ENCODE measurements at places on chromosomes 6 and 20.
A peak's percentile ranks its signal among the peaks of the same experiment; 100 is the strongest.

GRCh38 chr6:165941249-165941775 lies 226.3 kb downstream of the TBXT start:
- DNase-seq, result no peak

- DNase-seq, result peak; percentile 9
These were observed 1.3 kb downstream of the EPB41L2 start for GRCh38 chr6:131061751-131062119.

GRCh38 chr6:15443119-15443830 lies 197.4 kb downstream of the JARID2 start:
- peak; percentile 80 for DNase-seq

DNA sequence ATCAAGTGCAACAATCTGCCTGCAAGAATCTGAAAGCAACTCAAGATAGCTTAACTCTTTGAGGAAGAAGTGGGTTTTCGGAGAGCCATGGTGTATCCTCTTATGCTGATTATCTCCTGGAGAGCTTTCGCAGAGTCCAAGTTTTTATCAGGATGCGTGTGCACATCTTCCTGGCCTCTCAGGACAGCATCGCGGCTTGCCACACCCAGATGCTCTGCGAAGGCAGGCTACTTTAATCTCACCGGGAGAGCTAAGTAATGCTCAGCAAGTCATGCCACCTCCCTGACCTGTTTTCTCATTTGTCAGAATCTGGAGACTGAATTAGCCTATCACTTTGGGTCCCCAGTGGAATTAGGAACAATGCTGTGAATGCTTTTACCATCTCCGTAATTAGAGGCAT lies 52.9 kb downstream of the TTI1 start:
- no peak for DNase-seq

DNA sequence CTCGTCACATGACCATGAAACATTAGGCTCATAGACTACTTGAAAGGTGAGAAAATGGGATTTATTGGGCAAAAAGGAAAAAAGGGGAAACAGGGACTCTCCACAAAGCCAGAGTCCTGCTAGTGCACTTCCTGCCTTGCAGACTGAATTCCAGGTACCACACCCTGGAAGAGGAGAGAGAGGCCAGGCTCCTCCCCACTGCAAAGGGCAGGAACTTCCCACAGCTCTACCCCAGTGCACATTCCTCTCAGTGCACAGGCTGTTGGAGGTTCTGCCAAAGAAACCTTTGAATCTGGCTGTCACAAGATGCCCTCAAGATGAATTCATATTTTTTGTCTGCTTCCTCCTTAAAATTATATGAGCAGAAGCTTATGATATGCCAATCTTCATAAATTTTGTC lies 920.4 kb upstream of the GJE1 start:
- peak; percentile 59 for DNase-seq

- no peak for DNase-seq
These were observed 17.7 kb upstream of the MCM9 start for GRCh38 chr6:118952683-118953082.

DNA sequence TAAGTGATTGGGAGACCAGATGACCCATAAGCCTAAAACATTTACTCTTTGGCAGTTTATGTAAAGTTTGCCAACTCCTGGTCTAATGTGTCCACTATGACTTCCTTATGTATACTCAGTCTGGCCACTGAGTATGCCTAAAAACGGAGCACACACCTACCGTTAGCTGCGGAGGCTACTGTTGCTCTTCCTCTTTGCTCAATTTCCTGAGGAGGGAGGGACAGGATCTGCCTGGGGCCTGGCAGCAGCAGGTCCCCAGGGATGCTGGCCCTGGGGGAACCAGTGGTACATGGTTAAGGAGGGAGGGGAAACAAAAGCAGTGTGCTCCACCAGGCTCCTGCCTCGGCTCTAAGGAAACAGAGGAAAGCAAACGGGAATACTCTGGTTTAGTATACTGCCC lies 113.5 kb downstream of the CDYL start:
- DNase-seq, result no peak

- DNase-seq, result peak; percentile 20
These were observed 43.6 kb downstream of the ZDHHC14 start for GRCh38 chr6:157424491-157425020.
